Stimulated activated CD4-positive, alpha-beta T cell treated with anti-CD3 and anti-CD28 coated beads, Interleukin-1b, Interleukin-23, amount 100 ng/mL, for 1 hour (primary cell): ENCODE measurements at places on chromosomes 4 and X.

- DNase-seq, result no peak
These were observed 36.3 kb downstream of the IL21 start for GRCh38 chr4:122584519-122584918.

GRCh38 chr4:113411496-113411938, 350.0 kb downstream of the CAMK2D start:
- no peak for DNase-seq

DNA sequence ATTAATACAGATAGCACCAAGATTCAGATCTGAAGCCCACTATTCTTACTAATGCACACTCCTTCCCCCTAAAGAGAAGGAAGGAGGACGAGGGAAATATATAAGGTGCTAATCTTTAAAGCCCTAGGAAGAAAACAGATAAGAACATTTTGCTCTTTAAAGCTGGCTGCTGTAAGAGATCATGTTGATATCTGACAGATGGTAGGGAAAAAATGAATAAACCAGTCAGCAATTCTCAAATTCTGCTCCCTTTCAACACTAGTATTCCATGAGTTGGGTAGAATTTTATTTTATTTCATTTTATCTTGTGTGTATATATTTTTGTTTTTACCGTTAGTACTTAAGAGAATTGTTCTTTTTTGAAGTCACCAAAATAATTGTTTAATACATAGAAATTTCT, 19.2 kb downstream of the OTC start:
- no peak for DNase-seq

DNA sequence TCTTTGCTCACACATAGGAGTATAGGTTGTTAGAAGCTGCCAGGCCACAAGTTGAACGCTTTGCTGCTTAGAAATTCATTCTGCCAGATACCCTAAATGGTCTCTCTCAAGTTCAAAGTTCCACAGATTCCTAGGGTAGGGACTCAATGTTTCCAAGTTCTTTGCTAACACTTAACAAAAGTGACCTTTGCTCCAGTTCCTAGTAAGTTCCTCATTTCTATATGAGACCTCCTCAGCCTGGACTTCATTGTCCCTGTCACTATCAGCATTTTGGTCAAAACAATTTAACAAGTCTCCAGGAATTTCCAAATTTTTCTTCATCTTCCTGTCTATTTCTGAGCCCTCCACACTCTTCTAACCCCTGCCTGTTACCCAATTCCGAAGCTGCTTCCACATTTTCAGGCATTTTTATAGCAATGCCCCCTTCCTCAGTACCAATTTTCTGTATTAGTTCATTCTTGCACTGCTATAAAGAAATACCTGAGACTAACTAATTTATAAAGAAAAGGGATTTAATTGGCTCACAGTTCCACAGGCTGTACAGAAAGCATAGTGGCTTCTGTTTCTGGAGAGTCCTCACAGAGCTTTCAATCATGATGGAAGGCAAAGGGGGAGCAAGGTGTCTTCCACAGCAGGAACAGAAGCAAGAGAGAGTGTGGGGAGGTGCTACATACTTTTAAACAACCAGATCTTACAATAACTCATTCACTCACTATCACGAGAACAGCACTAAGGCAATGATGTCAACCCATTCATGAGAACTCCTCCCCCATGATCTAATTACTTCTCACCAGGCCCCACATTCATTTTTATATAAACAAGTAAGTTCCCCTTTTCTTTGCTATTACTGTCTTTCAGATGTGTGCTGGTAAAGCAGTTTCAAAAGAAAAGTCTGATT, 11.5 kb upstream of the TLR1 start:
- DNase-seq, result no peak

DNA sequence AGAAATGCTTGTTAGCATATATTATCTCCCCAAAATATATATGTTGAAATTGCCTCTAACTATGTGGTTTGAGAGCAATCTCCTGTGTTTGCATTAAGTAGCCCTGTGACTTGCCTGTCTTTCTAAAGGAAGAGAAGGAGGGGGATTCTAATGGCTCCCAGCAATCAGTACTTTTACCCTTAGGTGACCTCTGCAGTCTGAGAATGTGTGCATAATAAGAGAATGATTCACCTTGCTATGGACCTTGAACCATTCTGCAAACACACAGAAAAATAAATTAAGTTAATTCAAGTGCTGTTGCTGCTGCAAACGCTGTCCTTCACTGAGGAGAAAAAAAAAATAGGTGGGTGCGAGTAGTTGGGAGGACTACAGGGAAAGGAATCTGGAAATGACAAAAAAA, 322.2 kb downstream of the IQCM start:
- no peak for DNase-seq

- DNase-seq, result no peak
These were observed 344.4 kb downstream of the NR3C2 start for GRCh38 chr4:148097801-148098200.

GRCh38 chr4:152047451-152047850, 286.6 kb upstream of the GATB start:
- DNase-seq, result no peak

- DNase-seq, result no peak
These were observed 23.4 kb upstream of the TECRL start for GRCh38 chr4:64432674-64433073.

DNA sequence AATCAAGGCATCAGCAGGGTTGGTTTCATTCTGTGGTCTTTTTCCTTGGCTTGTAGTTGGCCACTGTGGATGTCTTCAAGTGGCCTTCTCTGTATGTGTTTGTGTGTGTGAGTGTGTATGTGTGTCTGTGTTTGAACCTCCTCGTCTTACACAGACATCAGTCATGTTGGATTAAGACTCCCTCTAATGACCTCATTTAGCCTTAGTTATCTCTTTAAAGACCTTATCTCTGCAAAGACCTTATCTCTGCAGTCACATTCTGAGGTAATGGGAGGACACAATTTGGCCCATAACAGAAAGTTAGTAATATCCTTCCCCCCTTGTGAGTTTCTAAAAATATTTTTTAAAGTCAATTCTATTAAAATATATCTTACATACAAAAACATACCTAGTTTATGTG, 126.7 kb downstream of the EMCN start:
- DNase-seq, result no peak

DNA sequence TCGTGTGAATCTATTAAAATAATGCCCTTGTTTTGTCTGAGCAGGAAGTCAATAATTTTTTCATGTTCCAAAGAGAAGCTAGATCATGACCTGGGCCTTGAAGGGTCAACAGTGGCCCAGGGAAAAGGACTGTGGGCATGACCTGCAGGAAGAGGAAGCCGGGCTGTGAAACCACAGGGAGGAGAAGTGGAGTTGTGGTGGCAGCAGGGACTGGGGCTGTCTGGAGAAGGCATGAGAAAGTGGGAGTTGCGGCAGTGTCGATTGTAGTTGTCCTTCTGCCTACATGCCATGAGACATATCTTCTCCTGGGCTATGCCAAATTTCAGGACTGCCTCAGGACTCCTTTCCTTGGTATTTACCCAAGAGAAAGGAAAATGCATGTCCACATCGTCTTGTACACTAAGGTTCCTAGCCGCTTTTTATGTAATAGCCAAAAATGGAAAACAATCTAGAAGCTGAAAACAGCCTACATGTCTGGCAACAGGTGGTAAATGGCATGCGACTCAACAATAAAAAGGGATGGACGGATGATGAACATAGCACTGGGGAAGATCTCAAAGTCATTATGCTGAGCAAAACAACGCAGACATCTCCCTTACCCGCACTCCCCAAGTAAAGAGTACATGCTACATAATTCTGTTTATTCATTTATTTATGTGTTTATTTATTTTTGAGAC, 13.6 kb upstream of the PTTG2 start:
- no peak for DNase-seq

DNA sequence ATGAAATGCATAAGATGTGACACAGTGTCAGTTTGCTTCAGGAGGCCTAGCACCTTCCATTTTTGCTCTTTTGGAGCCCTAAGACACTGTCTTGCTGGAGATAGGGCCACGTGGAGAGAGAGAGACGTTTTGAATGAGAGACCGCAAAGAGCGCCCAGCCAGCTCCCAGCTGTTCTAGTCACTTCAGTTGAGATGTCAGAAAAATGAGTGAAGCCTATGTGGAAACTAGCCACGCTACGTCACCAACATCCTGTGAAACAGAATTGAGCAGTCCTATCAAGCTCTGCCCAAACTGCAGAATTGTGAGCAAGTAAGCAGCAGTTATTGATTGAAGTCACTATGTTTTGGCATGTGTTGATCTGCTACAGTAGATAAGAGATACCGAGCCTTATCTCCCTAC, 13.1 kb downstream of the GPR82 start:
- DNase-seq, result no peak

- DNase-seq, result no peak
These were observed 95.9 kb upstream of the RPS6KA3 start for GRCh38 chrX:20362268-20363267.

- no peak for DNase-seq
These were observed 13.2 kb upstream of the CA5B start for GRCh38 chrX:15724911-15725310.

GRCh38 chr4:98639108-98639507, 19.3 kb downstream of the TSPAN5 start:
- DNase-seq, result no peak

- DNase-seq, result no peak
These were observed 11.4 kb upstream of the CITED1 start for GRCh38 chrX:72317139-72317538.

- no peak for DNase-seq
These were observed 8.3 kb upstream of the TMEM154 start for GRCh38 chr4:152687974-152688599.

DNA sequence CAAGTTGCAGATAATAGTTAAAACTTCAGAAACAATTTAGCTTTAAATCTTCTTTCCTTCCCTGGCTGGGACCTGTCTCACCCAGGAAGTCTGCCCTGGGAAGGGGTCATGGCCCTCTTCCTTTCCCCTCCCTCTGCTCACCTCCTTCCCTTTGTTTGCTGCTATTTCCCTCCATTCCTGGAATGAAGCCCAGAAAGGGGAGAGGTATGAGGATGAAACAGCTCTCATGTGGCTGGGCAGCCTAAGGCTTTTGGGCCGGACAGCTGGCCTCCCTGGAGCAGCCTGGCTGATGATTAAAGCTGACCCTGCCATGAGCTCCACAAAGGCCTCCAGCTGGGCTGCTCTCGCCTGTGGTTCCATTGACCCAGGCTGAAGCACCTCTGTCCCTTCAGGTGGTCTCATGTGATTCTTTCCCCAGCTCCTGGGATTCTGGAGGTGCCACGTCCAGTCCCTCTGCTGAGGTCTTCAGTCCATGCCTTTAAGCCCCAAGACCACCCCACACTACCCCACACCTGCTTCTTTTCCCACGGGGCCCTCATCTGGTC, 202.1 kb downstream of the PTTG2 start:
- DNase-seq, result no peak

- no peak for DNase-seq
These were observed 279.5 kb upstream of the DKK2 start for GRCh38 chr4:107315584-107315983.

DNA sequence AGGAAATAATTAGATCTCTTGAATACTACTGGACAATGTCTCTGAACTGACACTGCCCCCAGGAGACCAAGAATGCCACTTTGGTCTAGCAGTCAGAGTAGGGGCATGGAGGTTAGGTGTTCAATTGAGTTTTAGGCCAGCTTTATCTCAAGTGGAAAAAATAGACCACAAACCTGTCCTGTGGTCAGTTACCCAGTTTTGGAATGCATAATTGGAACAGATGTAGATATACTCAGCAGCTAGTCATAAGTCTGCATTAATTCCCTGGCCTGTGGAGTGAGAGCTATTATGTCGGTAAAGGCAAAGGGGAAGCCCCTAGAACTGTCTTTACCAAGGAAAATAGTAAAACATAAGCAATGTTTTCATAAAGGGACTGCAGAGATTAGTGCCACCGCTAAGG, 587.7 kb downstream of the GLUD2 start:
- DNase-seq, result no peak

DNA sequence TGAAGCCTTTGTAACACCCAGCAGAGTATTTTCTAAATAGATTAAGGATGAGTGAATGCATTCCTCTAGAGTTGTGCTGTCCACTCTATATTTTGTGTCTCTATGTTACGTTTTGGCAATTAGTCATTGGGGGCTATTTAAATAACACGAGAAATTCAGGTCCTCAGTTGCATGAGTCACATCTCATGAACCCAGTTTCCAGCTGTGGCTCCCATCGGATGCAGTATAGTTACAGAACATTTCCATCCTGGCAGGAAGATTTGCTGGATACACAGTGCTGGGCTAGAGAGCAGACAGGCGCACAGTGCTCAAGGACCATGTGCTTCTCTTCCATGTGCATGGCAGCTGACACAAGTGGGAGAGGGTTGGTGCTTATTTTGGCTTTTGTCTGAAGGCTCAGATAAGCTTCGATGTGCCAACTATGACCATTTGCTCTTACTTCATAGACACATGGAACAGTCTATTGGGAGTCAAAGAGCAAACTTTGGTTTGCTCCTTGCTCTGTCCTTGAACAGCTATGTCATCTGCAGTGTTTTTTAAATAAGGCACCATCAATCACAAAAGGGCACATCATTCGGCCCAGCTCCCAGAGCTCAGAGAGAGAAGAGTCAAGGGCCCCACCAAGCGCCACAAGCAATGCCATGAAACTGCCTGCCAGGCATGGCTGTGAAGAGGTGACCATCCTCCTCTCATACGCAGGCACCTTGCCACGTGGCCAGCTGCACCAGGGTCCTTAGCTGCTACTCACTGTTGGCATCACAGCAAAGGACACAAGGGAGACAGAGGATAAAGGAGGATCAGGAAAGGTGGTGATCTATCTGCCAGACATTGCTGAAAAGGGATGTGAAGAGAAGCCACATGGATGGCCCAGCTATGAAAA, 8.1 kb upstream of the STS start:
- DNase-seq, result no peak

DNA sequence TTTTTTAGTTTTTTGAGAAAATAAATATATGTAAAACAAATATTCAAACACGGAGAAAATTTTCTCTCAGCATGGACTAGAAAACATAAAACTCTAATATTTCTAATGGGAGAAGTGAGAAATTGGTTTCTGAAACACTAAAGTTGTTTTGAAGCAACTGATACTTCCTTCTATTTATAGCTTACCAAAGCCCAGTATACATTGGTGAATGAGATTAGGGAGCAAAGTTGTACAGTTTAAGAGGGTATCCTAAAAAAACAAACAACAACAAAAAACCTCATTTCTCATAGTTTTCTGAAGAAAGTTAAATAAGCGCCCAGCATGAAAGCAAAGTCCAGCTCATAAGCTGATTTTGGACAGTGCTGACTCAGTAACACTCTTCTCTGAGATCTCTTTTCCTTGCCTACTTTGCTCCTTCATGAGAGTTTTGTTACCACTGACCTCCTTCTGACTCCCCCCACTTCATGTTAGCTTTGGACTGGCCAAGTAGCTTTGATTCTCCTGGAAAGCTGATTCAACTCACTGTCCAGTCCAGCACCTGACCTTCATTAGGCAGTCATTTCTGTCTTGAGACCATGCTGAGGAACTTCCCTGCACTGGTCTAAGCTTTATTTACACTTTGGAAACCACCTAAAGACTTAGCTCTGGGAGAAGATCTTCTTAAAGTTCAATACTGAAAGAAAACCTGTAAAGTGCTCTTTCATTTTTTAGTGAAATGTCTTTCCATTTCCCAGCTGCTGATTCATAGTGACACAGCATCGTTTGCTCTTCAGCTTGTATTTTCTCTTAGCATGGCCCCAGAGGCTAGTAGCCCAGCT, 21.8 kb upstream of the P2RY10 start:
- no peak for DNase-seq
